ENCODE measurements at places on chromosomes 16 and 17.
A peak's percentile ranks its signal among the peaks of the same experiment; 100 is the strongest.

GRCh38 chr17:7479213-7480088, at the start of gene ZBTB4:
Gene ZBTB4, minus strand, starts transcription at chr17:7479631. Its CDS starts 12,830 bp downstream, at chr17:7466801.
- DNase-seq, result peak; percentile 63

DNA sequence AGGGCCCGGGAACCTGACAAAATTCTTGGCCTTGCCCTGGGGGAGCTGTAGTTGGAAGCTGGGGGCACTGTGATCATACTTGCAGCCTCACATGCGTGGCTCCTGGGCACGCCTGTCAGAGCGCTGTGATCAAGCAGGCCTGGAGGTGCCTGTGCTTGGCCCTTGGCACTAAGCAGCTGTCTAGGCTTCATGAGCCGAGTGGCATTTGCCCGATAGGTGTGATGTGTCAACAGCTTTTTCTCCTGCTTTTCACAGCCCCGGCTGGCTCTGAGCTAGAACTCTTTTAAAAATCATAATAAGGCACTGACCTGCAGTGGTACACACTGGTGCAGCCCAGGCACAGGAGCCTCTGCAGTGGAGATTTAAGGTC, 113.8 kb downstream of the SOCS1 start:
- peak; percentile 33 for DNase-seq

DNA sequence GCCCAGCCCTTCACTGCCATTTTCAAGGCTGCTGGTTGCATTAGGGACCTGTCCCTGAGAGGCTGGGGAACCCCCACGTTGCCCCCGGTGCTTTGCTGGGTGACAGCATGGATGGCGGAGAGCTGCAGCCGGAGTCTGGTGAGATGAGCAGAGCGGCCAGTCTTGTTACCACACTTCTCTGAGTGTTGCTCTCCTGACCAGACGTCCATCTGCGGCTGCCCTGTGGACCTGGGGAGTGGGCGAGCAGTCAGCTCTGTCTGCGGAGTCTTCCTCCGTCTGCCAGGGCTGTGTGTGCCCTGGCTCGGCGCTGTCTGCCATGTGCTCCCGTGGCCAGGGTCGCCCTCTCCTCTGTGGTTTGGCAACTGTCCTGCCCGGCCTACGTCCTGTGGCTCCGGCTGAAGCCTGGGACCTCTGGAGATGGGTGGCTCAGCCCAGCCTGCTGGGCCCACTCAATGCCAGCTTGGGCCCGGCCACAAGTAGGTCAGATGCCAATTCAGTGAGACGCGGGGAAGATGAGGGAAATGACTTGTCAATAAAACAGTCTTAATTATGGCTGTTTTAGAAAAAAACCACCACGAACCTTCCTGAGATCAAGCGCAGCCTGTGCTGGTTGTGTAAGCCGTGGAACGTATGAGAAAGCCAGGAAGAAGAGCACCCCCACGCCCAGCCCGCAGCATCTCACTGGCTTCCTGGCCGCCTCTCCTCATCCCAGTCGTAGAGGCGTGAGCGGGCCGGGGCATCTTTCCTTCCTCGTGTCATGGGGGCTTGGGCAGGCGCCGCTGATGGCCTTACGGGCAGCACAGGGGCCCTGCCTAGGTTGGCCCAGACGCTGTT, 7.9 kb downstream of the KCTD5 start:
- DNase-seq, result no peak

- DNase-seq, result no peak
These were observed 14.5 kb upstream of the KRTAP9-2 start for GRCh38 chr17:41211845-41212466.

DNA sequence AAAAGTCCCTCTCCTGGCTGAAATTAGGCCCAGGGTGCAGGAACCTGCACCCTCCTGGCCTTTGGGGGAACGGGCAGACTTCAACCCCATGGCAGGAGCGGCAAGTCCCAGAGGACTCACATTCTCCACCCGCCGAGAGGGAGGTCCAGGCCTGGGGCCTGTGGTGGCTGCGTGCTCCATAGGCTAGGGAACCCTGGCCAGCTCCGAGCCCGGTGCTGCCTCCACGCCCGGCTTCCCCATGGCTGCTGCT, 130 bp downstream of the CCDC78 start:
- DNase-seq, result no peak
